ENCODE measurements at places on chromosomes 1 and 21.
A peak's percentile ranks its signal among the peaks of the same experiment; 100 is the strongest.

DNA sequence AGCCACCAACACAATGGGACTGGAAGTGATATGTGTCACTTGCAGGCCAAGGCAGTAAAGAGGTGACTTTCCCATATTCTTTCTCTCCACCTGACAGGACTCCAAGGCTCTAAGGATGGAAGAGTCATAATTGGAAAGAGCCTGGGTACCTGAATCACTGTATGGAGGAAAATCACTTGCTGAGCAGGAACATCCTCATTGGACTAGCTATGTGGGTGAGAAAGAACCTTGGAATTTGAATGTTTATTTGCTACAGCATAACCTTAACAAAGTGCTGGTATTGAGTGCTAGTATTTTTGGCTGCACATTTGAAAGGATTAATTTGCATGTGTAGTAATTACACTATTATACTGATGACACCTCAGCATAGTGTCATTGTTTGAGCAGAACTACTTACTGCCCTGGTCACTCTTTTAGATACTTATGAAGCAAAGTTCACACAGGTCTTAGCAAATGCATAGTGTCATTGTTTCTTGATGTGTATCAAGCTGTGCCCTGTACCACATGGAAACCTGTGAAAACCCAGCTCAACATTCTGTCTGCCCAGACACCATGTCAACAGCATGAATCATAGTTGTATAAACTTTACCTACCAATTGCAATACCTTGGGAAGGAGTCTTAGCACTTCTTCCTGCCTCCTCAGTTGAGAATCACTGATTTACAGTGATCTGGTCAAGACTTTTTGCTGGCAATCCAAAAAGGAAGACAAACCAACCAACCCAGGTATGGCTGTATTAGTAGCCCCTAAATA lies 5.1 kb upstream of the S100A10 start:
- no peak for DNase-seq

DNA sequence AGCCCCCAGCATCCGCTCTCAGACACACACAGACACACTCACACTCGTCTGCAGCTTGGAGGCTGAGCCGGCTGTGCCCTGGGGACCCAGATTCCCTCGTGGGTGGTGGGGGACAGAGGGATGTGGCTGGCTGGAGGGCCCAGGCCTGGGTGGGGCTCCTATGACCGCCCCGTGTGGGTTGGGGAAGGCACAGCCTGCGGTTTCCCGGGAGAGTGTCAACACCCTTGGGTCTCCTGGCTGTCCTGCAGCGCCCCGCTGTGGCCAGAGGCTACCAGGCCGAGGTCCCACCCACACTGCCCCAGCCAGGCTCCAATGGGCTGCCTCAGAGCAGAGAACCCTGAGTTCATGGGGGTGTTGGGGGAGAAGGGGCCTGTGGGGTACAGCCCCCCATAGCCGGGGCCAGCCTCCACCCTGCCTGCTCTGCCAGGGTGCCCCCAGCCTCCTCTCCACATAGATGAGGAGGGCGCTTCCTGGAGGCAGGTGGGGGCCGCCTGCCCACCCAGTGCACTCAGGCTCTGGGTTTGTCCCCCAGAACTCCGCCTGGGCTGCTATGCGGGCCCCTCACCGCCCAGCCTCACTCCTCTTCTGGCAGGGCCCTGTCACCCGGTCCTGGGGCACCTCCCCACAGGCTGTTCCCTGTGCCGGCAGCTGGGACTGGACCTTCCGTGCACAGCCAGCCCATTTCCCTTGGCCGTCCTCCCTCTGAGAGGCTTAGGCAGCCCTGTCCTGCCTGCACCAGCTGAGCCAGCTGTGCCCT lies at the start of gene TTC34:
Gene TTC34 (minus strand): TSS at position 159 of the 757 bp plus-strand sequence. CDS start 866 bp downstream, outside the sequence.
- no peak for DNase-seq

DNA sequence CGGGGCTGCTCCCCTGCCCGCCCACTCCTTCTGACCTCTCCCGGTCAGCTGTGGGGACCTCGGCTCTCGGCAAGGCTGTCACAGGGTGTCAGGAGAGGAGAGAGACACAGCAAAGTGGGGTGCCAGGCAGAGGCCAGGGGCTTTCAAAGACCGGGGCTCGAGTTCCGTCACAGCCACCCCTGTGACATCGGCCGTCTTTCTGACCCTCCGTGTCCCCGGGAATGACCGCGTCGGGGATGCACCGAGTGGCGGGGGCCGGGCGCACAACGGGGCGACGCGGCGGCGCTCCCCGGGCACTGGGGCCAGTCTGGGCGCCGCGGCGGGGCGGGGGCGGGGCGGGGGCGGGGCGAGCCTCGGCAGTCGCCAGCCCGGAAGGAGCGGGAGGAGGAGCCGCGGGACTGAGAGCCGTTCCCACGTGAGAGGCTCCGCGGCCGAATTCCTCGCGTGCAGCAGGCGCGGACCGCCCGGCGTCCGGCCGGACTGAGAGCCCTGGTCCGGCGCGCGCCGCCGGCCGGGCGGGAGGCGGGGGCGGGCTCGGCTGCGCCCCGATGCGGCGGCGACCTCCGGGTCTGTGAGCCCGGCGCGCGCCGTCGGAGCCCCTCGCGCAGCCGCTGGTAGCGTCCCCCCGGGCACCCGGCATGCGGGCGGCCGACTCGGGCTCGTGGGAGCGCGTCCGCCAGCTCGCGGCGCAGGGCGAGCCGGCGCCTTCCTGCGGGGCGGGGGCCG lies 229.7 kb upstream of the TMEM51 start:
- peak; percentile 4 for DNase-seq

- no peak for DNase-seq
These were observed 90.2 kb downstream of the TGFBR3 start for GRCh38 chr1:91795591-91796389.

DNA sequence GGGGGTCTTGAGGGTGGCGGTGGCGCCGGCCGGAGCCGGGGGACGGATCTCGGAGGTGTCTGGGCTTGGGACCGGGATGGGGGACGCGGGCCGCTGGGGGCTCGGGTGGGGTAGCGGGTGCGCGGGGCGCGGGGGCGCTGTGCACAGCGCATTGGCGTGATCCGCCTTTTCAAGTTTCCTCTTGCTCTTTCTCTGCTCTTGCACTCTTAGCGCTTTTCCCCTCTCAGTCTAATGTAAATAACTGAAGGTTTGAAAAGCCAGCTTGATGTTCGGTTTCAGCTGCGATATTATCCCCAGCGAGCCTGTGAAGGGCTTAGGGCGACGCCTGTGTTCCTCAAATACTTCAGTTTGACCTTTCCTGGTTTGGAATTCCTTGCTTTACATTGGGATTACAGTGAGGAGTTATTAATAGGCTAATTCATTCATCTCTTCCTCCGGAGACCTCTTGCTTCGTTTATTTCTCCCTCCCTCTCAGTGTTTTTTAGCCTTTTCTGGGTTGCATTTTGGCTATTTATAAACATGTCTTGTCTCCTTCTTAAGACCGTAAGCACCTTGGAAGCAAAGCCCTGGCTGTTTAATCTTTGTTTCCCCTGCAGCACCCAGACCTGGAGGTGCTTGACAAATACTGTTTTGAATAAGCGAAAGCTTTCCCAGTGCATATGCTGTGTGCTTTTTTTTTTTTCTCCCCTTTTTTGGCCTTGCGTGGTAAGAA lies 693 bp downstream of the RAB4A start:
- peak; percentile 41 for DNase-seq

GRCh38 chr1:95701450-95702173 lies 467.6 kb downstream of the RWDD3 start:
- DNase-seq = no peak

DNA sequence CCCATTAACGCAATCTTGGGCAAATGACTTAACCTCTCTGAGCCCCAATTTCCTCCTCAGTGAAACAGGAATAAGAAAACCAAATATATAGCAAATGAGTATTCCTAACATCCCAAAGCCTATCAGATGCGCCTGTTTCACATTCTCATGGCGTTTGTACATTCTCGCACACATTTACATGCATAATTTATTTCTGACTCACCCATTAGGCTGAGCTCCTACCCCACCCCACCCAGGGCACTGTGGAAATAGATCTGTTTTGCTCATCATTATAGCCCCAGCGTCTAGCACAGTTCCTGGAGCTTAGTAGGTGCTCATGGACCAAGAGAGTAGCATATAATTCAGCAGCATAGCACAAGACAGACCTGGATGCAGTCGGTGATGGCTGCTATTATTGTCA lies 146.1 kb upstream of the VANGL1 start:
- no peak for DNase-seq

DNA sequence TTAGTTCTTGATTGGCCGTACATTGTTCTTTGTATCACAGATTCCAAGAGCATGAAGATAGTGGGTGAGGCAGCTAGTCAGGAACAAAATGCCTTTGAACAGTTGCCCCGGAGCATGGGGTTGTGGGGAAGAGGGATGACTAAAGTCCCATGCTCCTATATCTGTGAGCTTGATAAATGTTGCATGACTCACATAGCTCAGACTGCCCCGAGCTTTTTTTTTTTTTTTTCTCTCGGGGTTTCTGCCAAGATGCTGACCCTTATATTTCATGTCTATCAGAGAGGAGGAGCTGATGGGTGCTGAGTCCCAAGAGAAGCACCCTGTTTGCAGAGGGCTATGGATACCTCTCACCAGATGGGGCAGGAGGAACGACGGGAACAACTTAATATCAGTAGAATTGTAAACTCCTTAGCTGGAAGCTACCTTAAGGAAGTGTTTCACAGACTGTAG lies 40.6 kb downstream of the SRRM1 start:
- DNase-seq = no peak

GRCh38 chr1:119914071-119914470 lies 17.8 kb upstream of the ADAM30 start:
- no peak for DNase-seq

DNA sequence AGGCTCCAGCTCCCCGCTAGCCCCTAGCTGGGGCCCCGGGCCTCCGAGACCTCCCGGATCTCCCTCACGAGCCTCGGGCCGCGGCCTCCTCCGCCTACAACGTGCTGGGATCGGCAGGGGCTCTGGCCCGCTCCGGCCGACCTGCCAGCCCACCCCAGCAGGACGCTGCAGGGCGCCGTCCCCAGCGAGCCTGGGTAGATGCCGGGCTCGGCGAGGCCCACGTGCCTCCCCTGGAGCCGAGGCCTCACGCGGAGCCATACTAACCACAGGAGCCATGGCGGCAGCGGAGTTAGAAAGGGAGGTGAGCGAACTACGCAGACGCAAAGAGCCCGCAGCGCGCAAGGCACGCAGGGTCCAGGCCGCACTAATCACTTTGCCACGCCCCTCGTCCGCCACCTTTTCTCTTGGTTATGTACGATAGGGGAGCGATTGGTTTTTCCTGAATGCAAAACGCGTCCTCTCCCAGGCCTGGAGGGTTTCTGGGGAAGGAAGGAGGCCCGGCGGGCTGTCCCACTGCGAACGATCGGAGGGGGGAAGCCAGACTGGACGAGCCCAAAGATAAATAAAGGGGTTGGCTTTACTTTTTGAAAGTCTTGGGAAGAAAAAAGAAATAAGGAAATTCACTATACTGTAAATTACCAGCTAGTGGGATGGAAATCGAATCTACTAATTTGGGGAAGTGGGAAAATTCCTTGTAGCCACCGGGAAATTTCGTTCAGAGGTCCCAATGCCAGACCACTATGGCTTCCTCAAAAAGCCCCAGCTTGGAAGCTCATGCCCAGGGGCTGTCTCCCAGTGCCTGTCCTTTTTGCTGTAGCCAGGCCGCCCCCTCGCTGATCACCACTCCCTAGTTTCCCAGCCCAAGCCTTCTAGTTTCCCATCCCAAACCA lies at the start of gene RPL22:
Gene RPL22 (minus strand): TSS at position 298 of the 890 bp plus-strand sequence. CDS start 22 bp downstream, at position 276.
- DNase-seq = peak; percentile 92

DNA sequence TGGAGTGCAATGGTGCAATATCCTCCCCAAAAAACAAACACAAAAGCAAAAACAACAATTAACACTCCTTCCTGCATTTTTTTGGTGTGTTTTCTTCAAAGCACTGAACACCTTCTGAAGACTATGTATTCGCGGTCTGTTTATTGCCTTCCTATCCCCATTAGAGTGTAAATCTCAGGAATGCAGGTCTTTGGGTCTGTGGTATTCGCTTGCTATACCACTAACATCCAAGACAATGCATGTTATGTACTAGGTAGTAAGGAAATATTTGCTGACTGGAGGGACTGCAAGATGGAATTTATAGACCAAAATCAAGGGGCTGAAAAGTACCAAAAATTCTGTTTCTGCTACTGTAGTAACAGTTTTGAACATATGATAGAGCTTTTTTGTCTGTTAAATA lies 299.4 kb downstream of the RYR2 start:
- DNase-seq = no peak

DNA sequence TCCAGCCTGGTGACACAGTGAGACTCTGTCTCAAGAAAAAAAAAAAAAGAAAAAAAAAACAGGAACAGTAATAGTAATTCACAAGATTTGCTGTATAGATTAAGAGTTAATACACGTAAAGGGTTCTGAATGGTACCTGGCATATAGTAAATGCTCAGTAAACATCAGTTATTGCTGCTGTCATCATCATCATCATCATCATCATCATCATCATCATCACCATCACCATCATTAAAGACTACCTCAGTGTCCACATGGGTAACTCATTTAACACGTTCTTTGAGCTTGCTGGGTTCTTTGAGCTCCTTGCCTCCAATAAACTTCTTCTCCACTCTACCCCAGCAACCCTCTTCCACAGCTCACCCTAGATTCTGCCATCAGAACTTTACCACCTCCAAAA lies 55.0 kb downstream of the KIAA0319L start:
- DNase-seq = no peak

- DNase-seq = no peak
These were observed 11.0 kb downstream of the DLGAP3 start for GRCh38 chr1:34918386-34918976.

DNA sequence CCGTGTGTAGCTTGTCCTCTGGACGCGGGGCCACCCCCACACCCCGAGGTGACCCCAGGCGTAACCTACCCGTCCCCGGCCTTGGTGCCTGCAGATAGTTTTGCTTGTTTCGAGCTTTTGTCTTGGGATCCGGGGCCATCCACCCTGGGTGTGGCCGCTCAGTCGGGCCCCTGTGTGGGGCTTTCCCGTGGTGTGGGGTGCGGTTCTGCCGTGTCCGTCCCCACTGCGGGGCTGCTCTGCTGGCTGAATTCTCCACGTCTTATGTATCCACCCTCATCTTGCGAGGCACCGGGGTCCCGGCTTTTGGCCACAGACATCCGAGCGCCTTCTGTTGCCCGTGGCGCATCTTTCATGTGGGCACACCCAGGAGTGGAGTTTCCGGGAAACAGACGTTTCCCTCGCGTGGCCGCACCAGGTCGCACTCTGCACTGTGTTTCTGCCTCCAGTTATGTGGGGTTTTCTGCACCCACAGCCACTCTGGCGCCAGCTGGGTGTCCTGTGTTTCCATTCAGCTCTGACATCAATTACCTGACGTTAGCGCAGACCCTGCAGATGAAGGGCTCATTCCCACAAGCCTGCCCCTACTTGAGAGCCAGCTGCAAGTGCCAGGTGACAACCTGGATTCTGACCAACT lies 64.9 kb downstream of the PRKCZ start:
- DNase-seq = no peak

Data from stimulated activated CD8-positive, alpha-beta memory T cell treated with anti-CD3 and anti-CD28 coated beads, Interleukin-12 subunit alpha, Interleukin-12 subunit beta, amount 100 ng/mL, for 4 hours (primary cell).